Activated naive CD4-positive, alpha-beta T cell treated with Interleukin-2 at 50 U/mL for 16 hours (primary cell): ENCODE measurements at places on chromosomes 7 and 10.

DNA sequence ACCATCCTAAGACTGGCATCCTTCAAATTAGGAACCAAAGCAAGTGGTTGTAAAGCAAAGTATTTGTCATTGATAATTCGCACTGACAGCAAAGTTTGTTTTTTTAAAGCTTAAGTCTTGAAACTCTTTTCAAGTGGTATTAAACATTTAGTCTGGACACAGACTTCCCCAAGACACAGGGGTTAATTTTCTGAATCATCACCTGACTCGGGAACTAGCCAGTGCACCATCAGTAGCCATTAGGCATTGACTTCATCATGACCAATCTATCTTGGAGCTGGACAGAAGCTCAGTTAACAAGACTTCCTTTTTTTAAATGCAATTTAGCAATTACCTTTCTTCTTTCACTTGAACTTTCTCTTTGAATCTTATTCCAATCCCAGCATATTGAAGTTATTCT lies 210.6 kb downstream of the ZNF365 start:
- DNase-seq = no peak

- no peak for DNase-seq
These were observed 170.5 kb downstream of the RPS24 start for GRCh38 chr10:78203915-78204818.

GRCh38 chr7:24501009-24501408 lies 72.2 kb upstream of the PALS2 start:
- no peak for DNase-seq

DNA sequence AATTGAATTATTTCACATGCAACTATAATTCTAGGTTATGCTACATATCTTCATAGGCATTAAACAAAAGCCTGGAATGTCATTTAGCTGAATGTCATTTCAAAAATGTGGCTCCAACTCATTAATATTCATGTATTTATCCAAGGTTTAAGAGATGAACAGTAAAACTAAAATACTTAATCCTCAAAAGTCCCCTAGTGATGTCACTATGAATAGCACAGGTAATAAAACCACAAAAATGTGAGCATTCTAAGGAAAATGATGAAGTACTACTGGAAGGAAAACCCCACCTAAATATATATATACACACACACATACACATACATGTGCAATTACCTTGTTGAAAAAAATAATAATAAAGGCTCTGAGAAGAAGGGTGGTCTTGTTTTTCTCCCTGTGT lies 154.4 kb upstream of the ASAH2 start:
- no peak for DNase-seq

DNA sequence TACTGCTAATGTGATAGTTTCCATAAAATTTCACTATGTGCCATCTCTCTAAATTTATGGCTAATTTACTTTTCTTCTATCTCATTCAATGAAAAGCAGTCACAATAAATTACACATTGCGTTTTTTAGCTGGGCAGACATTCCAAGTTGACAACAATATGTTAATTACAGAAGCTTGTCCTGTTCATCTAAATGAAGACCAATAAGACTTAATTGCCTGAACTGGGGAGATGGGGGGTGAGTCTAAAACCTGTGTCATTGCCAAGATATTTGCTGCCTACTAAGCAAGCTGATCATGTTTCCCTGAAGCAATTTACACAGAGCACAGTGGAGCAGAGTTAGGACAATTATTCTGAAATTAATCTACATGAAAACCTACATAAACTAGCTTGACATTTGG lies 89.3 kb upstream of the ADRB1 start:
- DNase-seq = no peak

GRCh38 chr10:121104476-121105111 lies 253.4 kb downstream of the WDR11 start:
- DNase-seq = no peak

DNA sequence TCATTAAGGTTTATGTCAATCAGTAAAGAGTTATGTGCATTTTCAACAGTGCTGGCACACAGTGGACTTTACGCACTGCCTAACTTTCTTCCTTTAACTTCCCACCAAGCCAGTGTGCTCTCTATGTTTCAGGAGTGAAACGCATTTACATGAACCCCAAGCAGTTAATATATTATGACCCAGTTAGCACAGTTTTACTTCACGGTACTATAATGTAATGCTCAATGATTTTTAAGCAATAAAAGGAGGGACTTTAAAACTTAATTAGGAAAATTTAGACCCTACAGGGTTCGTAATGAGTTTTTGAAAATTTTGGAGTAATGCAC lies 100.3 kb downstream of the C10orf90 start:
- no peak for DNase-seq
